ENCODE measurements at places on chromosomes 3 and 15.

GRCh38 chr15:85417276-85417675 is 36.9 kb downstream of the AKAP13 start:
- no peak for DNase-seq

- no peak for DNase-seq
Observed at GRCh38 chr15:61069394-61070075, 159.6 kb downstream of the RORA start.

DNA sequence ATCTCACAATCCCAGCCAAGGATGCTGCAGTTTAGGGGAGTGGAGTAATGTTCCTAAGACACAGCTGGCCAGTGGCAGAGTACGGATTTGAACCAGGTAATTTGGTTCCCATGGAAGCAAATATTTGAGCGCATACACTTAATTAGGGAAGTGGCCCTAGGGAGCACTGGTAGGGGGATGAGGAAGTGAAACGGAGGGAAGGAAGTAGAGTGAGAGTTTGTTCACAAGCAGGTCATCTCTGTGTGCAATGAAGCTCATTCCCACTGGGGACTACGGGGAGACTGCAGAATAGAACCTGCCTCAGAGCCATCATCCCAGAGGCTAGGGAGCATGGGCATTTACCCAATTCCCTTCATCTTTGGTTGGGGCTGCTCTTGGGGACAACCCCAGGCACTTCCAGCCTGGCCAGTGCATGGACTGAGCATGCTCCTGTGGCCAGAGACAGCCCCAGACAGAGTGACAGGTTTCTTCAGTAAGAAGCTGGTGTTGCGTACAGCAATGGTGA is 317.2 kb upstream of the PROK2 start:
- DNase-seq = peak; percentile 36

- no peak for DNase-seq
Observed at GRCh38 chr15:94691169-94691568, 459.8 kb downstream of the MCTP2 start.

DNA sequence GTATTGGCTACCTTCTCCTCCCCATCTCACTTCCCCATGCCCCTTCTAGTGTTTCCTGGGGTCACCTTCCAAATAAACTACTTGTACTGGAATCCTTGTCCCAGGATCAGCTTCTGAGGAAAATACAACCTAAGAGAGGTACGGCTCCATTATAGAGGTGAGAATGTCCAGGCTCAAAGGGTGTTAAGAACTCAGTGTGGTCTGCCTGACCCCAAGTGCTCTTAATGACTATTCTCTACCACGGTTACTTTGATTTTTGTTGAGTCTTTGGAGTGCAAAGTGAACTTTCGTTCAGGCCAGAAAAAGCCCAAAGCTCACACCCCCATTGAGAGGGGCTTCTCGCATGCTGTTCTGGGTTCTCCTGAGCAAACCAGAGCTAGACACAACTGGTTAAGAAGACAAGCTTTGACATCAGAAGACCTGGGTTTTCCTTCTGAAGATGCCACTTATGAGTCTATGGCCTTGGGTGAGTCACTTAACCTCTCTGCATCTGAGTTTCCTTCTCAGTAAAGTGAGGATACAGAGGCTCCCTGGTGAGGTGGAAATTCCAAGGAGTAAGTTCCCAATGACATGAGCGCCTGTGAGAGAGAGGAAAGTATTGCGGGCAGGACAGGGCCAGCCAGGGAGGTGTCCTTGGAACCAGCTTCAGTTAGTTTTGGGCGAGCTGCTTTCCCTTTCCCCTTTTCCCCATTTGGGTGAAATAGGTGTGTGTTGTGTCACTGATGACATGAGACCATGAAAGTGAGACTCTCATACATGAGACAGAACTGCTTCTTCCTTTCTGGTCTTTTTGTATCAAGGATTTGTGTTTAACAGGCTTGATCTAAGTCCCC is 475.0 kb upstream of the PROK2 start:
- DNase-seq = no peak

- no peak for DNase-seq
Observed at GRCh38 chr15:67018441-67018840, 47.0 kb upstream of the SMAD3 start.

DNA sequence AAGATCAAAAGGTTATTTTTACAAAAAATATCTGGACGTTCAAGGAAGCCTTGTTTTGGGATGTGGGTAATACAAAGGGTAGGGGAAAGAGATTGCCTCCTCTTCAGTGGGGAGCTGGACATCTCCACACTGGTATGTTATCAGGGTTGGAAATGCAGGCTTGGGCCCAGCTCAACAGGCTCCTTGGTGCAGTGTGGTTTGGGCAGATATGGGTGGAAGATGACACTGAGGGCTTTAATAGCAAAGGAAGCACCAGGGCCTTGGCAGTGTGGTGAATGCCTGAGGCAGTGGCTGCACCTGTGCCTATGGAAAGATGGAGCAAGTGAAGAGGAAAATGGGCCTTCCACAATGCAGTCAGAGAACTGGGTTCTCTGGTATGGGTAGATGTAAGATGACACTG is 11.2 kb upstream of the MED12L start:
- no peak for DNase-seq

DNA sequence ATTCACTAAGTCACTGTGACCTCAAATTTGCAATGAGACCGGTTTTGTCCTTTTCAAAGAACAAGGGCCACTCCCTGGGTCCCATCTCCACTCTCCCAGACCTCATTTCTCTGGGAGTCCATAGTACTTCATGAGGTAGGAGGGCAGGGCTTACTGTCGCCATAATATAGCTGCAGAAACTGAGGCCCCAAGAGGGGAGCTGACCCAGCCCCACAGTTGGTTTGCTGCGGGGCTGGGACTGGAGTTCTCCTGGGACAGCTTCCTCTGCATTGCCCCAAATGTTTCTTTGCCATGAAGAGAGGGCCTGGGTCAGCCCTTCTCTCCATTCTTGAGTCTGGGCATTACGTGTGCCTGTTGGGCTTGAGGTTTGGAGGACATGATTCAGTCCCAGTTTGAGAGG is 60.1 kb downstream of the ITGA11 start:
- DNase-seq = no peak

GRCh38 chr15:80974914-80975313 is 14.7 kb downstream of the MESD start:
- DNase-seq = no peak

- DNase-seq = no peak
Observed at GRCh38 chr3:179743913-179744312, 91.1 kb downstream of the USP13 start.

DNA sequence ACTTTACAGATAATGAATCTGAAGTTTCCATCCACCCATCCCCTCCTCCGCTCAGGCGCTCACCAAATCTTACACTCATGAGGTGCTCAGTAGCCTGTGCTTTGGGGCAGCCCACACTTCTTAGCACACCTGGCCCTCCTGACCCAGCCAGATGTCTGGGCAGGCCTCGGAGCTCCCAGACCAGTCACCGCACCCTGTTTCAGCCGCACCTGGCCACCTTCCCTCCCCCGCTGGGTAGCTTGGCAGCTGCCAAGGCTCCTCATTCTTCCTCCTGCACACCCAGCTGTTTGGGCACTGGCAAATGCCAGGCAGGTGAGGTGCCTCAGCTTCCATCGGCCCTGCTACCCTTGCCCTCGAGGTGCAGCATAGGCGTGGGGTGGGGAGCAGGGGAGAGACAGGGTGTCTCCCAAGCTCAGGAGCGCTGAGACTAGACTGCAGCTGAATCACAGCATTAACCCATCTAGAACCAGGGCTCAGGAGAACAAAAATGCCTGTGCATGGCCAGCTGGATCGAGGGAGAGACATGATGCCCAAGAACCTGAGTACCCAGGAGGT is 45.8 kb downstream of the CDC25A start:
- DNase-seq = no peak

- DNase-seq = no peak
Observed at GRCh38 chr3:100105501-100105900, 8.8 kb downstream of the FILIP1L start.

DNA sequence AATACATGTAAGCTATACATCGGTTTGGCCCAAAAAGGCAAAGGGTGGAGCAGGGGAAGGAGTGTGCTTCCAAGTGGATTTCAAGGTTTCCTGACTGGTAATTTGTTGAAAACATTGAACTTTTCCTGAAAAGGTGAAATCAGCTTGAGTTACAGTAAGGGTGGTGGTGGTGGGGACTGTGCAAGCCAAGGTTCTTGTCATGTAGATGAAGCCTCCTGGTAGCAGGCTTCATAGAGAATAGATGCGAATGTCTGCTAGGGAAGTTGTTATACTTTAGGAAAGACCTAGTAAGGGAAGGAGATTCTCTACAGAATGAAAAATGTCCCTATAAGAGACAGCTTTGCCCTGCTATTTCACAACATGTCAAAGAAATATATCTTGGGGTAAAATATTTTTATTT is 528.2 kb upstream of the CBLB start:
- DNase-seq = no peak

- no peak for DNase-seq
Observed at GRCh38 chr3:98530676-98531075, 1.1 kb upstream of the GPR15 start.

DNA sequence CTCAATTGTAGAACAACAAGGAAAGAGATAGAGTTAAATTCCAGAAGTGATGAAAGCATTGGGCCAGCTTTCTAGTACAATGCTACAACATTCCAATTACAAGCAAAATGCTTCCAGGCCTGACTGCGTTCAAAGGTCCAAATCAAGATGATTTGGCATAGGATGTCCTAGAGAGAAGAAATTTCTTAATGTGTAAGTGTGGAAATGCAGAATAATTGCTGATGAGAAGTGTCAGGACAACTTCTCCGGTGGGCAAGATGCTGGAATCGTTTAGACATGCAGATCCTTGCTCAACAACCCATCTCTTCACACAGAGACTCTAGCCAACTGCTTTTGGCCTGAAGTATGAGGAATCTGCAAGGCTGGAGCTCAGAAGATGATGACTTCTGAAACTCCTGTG is 71.1 kb upstream of the PDZRN3 start:
- DNase-seq = no peak

GRCh38 chr15:90645873-90646575 is 71.1 kb upstream of the BLM start:
- no peak for DNase-seq

DNA sequence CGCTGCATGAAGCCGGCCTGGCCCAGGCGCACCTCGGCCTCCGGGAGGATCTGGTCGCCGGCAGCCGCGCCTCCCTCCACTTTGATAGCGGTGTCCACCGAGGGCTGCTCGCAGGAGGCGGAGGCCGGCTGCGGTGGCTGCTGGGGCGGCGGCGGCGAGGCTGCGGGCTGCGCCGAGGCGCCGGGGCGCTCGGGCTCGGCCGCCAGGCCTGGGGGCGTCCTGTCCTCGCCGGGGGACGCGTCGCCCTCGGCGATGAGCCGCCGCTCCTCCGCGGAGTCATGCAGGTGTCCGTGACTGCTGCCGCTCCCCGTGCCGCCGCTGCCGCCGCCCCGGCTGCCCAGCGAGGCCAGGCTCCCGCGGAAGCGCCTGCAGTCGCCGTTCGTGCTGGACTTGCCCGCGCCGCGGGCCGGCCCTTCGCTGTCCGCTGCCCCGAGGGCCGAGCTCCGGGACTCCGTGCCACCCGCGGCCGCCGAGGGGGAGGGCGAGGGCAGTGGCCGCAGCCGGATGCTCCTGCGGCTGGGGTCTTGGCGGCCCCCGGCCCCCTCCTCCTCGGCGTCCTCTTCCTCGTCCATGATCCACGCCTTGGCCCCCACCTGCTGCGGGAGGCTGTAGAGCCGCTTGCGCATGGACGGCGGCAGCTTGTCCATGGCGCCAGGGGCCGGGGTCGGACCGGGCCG is 996 bp downstream of the HCN4 start:
- DNase-seq = no peak

- no peak for DNase-seq
Observed at GRCh38 chr15:88987591-88987933, 74.4 kb upstream of the MFGE8 start.

- peak; percentile 34 for DNase-seq
Observed at GRCh38 chr3:14791343-14791945, 27.3 kb upstream of the FGD5 start.

- no peak for DNase-seq
Observed at GRCh38 chr3:161452179-161452578, 44.4 kb upstream of the OTOL1 start.

GRCh38 chr3:64360280-64360679 is 135.0 kb upstream of the PRICKLE2 start:
- DNase-seq = no peak

DNA sequence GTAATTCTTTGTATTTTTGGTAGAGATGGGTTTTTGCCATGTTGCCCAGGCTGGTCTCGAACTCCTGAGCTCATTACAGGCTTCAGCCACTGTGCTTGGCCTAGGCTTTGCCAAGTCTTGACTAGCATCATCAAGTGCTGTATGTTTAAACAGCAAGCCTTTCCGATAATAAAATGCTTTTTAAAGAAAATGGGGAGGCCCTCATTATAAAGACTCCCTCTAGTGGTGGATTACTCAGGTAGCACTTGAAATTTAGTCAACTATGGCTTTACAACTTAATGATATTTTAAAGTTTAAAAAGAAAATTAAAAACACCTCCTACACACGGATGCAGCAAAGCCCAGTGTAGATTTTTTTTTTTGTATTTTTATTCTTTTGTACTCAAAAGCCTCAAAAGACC is 213.6 kb downstream of the GAP43 start:
- peak; percentile 7 for DNase-seq

GRCh38 chr3:63855333-63855940 is 8.2 kb downstream of the THOC7 start:
- DNase-seq = no peak

GRCh38 chr15:79431636-79432344 is at the start of gene MINAR1:
Gene MINAR1, plus strand, starts transcription at chr15:79432336. Its CDS starts 23,812 bp downstream, at chr15:79456148.
- no peak for DNase-seq

DNA sequence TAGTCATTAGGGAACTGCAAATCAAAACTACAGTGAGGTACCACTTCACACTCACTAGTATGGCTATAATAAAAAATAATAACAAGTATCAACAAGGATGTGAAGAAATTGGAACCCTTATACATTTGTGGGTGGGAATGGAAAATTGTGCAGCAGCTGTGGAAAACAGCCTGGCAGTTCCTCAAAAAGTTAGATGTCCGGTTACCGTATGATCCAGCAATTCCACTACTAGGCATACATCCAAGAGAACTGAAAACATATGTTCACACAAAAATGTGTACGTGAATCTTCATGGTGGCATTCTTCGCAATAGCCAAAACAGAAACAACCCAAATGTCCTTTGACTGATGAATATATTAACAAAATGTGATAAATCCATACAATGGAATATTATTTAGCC is 187.9 kb upstream of the LYSMD4 start:
- no peak for DNase-seq

GRCh38 chr15:49468481-49468839 is 45.4 kb downstream of the FGF7 start:
- DNase-seq = no peak

DNA sequence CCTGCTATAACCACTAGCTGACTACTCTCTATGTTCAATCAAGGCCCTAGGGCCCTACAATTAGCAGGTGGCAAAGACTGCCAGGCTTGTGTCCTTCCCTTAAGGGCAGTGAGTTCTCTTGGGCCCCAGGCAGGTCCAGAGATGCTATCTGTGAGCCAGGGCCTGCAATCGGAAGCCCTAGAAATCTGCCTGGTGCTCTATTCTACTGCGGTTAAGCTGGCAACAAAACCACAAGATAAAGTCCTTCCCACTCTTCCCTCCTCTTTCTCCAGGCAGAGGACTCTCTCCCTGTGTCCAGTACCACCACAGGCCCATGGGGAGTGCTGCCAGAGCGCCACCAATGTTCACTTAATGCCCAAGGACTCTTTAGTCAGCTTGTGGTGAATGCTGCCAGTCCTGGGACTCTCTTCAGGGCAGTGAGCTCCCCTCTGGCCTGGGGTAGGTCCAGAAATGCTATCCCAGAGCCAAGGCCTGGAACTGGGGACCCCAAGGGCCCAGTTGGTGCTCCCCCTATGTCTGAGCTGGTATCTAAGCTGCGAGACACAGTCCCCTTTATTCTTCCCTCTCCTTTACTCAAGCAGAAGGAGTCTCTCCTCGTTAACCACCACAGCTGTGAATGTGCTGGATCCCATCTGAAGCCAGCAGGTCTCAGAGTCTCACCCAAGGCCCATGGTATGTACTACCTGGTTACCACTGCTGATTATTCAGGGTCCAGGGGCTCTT is 34.7 kb downstream of the XXYLT1 start:
- DNase-seq = no peak

Measured in CD4-positive, alpha-beta T cell treated with Interleukin-12 subunit alpha and Interleukin-12 subunit beta, for 1 hour (primary cell).